Head of caudate nucleus (tissue), 42 donors: ENCODE measurements at places on chromosomes 6 and 20.

DNA sequence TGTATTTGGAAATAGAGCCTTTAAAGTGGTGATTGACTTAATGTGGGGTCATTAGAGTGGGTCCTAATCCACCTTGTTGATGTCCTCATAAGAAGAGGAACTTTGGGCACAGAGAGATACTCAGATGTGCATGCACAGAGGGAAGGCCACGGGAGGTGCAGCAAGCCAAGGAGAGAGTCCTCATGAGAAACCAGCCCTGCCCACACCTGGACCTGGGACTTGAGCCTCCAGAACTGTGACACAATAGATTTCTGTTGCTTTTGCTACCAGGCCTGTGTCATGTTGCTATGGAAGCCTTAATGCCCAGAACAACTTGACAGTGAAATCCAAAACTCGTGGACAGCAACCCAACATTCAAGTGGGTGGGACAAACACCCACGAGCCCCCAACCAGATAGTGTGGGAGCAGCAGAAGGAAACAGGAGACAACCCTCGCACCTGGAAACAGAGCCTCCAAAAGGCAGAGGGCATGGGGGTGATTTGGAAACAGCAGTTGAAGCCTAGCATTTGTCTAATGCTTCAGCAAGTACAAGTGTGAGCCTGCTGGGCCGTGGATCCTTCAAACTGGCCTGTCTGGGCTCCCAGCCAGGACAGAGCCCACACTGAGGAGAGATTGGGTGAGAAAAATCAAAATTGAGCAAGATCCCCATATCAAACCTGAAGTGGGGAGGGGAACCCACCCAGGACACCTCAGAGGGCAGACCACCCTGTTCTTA is 201.0 kb upstream of the CST7 start:
- no peak for DNase-seq

DNA sequence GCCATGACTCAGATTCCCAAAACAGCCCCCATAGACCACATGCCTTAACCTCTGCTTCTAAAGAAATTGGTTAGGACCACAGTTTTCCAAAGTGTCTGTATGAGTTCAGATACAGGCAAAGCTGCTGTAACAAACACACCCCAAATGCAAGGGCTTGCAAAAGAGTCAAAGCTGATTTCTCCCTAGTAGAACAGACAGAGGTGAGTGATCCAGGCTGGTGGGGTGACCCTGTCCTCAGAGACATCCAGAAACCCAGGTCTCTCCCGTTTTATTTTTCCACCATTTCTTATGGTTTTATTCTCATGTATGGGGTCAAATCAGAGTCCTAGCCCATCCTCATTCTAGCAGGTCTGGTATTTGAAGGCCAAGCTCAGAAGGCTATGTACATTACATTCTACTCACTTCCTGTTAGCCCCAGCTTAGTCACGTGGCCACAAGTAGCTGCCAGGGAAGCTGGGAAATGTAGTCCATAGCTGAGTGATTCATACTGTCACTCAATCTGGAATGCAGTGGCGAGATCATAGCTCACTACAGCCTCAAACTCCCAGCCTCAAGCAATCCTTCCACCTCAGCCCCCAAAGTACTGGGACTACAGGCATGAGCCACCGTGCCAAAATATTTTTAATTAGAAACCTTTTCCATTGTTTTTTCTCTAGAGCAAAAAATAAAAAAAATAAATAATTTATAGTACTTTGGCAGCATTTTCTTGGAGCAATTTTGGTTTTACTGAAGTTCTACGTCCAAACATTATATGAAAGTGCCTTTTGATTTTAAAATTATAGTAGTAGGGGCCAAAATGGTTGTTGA is 175.2 kb downstream of the ZMYND8 start:
- DNase-seq = no peak

- no peak for DNase-seq
These were observed 6.2 kb downstream of the LATS1 start for GRCh38 chr6:149711711-149712110.

- no peak for DNase-seq
These were observed 1272.1 kb upstream of the ADGRB3 start for GRCh38 chr6:67362976-67363375.

GRCh38 chr6:136950436-136951126 is 28.5 kb downstream of the SLC35D3 start:
- DNase-seq = no peak

DNA sequence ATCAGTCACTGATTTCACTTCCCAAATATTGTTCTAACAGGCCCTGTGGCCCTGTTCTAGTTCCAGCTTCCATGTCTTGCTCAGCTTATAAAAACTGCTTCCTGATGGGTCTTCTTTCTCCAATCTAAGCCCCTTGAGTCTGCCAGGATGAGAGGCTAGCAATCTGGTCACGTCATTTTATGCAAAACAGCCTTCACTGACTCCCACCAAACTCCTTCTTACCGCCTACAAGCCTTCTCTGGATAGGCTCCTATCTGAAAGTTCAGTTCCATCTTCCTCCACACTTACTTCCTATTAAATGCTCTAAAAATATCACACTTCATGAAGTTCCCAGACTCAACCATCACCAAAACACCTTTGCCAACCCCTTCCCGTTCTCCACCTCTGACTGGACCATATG is 15.5 kb downstream of the CRNKL1 start:
- no peak for DNase-seq

DNA sequence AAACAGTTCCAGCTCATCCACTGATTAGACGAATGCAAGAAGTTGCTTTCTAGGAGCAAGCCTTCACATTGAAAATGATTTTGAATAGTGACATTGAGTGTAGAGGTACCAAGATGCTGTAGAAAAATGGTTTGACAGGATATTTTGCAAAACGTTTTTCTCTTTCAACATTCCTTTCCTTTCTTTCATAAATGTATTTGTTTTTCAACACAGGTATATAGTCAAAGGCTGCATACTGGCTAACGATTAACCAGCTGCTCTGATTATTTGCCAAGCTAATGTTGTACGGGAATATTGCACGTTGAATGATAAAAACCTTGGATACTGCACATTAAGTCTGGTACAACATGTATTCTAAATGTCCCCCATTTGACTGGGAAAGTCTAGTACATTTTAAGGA is 78.8 kb upstream of the TENT5A start:
- no peak for DNase-seq
